ENCODE measurements at places on chromosomes 6 and 20.

GRCh38 chr20:53582574-53583351 lies 10.9 kb downstream of the ZNF217 start:
- no peak for DNase-seq

GRCh38 chr6:150087336-150087735 lies 18.4 kb upstream of the ULBP3 start:
- DNase-seq, result no peak

GRCh38 chr20:19881080-19881840 lies 123.2 kb downstream of the RIN2 start:
- DNase-seq, result no peak

DNA sequence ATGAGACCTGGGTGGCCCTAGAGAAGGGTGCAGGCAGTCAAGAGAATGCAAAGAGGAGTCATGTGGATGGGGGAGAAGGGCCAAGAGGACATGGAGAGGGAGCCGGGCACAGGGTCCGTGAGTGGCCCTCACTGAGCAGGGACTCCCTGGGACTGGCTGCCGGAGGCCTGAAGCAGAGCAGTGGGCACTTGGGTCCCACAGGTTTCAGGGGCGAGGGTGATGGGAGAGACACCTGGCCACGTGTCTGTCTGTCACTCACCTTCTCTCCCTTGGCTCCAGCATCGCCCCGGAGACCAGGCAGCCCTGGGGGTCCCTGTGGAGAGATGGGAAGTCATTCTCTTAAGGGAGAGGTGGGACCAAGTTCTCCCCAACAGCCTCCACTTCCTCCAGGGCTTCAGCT lies 25.5 kb downstream of the COL11A2 start:
- no peak for DNase-seq

GRCh38 chr6:131367206-131367873 lies 205.7 kb upstream of the ARG1 start:
- no peak for DNase-seq

GRCh38 chr6:165186441-165187205 lies 122.8 kb downstream of the C6orf118 start:
- DNase-seq, result no peak

DNA sequence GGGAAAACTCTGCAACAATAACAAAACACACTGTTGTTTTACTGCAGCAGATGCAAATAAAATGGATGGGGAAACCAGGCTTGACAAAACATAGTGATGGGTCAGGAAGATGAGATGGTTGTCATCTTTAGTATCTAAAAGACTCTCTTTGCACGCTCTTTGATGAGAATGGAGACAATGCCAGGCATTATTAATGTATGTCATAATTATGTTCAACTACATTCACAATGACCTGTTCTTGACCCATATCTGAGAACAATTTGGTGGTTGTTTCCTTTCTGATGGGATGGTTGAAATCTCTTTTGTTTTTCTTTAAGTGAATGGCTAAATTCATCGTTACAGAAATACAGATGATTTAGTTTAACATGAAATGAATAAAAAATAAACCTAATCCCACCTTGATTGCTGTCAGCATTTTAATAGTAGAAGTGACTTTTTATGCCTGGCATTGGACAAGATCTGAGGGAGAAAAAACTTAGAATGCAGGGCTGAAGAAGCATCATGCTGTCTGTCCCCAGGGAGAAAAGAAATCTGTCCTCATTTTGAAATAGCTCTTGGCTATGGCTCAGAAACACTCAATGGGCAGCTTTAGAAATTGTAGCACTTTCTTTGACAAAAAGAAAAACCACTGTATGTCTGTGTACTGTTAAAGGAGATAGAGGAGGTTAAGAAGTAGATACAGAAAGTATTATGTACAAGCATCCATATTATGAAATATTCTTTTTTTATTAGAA lies 12.4 kb upstream of the GRIK2 start:
- no peak for DNase-seq

DNA sequence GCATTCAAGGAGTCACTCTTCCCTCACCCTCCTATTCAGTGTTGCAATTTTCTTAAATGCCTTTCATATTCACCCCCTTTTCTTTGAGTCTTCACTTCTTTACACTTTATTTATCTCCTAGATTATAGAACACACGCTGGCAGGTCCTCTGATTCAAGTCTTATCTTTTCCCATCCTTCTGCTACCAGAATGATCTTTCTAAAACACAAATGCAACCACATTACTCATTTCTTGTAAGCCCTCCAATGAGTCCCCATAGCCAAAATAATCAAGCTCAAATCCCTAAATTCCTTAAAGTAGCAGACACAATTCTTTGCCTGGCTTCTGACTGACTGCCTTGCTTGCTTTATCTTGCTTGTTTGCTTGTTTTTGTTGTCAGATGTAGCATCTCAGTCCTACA lies 920.0 kb downstream of the TFAP2A start:
- no peak for DNase-seq

DNA sequence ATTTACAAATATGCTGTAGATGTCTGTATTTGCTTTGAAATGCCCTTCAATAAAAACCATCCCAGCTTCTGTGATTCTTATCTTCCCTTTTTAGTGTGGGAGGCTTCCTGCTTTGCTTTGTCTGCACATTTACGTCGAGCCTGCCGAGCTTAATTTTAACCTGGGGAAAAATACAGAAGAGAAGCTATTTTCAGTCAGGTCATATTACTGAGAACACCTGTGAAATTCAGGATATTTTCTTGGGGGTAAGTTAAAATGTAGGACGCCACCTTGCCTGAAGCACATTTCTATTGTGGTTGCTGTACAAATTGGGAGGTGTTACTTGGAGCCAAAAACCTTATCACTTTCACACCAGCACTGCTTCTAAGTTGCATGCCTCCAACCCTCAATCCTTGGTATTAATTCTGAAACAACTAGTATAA lies 43.6 kb upstream of the FUCA2 start:
- no peak for DNase-seq

DNA sequence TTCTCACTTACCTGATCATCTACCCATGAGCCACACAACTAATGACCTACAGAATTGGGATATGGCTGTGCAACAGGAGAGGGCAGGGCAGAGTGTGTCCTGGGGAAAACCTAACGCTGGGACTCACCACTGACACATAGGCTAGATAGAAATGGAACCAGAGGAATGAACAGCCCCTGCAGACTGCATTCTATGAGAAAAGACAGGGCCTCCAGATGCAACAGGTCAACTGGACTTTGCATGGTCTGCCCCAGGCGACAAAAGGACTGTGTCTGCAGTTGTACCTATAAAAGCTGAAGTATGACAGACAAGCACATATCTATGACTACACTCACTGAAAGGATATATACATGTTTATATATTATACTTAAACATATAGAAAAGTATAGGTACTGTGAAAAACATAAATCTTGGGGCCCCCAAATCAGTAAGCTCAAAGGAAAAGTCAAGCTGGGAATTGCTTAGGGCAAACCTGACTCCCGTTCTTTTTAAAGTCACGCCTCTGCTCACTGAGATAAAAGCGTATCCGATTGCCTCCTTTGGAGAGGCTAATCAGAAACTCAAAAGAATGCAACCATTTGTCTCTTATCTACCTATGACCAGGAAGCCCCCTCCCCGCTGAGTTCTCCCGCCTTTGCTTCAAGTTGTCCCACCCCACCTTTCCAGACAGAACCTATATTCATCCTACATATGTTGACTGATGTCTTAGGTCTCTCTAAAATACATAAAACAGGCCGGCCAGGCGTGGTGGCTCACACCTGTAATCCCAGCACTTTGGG lies 68.5 kb downstream of the EPB41L2 start:
- no peak for DNase-seq

- no peak for DNase-seq
Measured at GRCh38 chr20:36779656-36780025, 6.1 kb upstream of the DSN1 start.

DNA sequence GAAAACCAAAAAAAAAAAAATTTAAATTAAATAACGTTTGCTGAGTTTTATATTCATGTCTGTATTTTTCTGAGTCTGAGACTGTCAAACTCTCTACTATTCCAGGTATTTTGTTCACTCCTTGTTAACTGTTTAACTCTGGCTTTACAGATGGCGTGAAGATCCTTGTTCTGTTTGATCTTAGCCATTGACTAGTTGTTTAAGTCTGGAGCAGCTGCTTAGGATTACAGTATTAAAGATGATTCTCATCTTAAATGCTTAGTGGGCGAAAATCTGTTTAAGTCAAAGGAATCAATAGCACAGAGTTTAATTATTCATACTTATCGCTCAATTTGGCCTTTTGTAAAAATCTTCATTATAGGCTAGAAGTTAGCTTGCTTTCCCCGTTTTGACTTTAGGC lies 2.4 kb downstream of the PHACTR2 start:
- peak; percentile 69 for DNase-seq

DNA sequence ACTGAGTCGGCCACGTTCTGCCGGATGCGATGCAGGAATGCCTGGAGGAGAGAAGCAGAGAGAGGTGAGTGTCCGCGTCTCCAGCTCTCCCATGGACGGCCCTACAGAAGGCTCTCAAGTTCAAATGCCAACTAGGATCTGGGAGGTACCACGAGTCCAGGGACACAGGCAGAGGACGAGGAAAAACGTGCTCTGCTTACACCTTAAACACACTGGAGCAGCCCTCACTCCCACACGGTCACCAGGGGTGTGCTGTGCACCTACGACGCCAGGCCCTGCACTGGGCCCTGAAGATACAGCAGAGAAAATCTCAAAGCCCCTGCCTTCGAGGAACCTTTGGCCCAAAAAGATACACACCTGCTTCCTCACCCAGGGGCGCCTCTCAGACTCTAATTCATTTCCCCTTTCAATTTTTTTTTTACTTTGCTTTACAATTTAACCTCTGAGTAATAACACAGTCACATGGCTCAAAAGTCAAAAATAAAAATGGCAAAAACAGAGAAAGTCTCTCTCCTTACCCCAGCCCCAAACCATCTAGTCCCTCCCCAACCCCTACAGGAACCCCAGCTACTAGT lies 79.9 kb downstream of the PREX1 start:
- no peak for DNase-seq

- DNase-seq, result no peak
Measured at GRCh38 chr6:27776504-27776903, 135.7 kb downstream of the OR2B2 start.

- DNase-seq, result no peak
Measured at GRCh38 chr6:25042984-25043725, 107.4 kb upstream of the RIPOR2 start.

DNA sequence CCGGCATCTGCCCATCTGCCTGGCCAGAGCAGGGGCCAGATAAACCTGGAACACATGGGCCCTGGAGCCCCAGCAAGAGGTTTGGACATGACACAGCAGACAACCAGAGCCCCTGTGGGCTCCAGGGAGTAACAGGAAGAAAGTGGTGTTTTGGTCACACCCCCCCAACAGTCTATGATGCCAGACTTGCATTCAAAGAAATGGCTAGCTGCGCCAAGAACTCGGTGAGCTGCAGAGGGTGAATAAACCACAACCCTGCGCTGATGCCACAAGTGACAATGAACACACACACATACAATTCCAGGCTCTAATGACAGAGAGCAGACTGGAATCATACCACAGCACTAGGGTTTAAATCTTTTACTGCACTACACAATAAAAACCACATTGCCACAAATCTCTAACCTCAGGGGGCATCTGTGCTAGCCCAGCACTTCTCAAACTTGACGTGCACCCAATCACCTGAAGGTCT lies 34.0 kb downstream of the TRERF1 start:
- no peak for DNase-seq

DNA sequence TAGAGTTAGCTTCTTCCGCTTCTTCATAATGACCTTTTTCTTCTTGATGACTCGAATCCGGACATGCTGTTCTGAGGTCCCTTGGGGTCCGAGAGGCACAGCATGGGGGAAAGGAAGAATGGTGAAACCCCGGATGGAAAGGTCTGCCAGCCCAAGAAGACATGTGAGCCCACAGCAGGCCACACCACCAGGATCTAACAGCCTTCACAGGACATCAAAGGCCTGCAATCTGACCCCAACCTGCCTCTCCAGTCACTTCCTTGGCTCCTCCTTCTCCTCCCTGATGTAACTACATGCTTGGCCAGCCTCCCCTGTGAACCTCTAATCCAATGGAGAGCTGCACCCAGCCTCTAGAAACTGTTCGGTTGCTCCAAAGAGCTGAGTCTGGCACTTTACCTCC lies 1.6 kb downstream of the CPXM1 start:
- no peak for DNase-seq

DNA sequence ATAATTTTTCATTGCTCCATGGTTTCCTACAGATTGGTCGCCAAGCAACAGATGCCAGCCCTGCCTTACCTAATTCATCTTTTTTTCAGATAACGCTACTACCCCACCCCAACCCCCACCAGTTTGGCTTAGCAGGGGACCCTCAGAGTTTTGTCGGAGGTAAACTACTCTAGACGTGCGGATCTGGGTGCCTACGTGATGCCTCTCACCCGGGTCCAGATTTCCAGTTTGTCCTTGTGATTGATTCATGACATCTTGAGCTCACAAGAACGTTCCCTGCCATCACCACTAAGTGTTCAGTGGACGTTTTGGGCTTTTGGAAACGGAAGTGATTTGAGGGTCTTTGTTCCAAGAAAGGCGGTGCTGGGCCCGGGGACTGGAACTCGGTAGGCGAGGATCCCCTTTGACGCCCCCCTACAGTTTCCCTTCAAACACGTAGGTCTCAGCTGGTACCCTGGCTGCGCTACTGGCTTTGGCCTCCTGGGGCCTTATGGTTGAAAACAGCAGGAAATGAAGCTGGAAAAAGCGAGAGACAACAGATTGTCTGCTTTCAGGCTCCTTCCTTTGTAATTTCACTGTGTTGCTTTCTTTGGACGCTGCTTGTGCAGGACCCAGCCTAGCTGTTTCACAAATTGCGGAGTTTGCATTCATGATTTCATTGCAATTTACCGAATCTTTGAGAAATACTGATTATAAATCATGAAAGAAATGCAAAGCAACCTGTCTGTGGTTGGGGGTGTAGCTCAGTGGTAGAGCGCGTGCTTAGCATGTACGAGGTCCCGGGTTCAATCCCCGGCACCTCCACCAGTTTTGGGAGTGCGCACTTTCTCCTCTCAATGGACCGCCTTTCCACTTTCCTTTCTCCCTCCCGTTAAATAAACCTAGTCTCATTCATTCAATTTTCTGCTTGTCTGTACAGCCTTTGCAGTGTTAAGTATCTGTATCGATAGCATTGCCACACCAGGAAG lies 81.0 kb downstream of the GPX5 start:
- DNase-seq, result peak; percentile 91

- DNase-seq, result no peak
Measured at GRCh38 chr6:41231246-41231645, 3.1 kb downstream of the TREML4 start.

DNA sequence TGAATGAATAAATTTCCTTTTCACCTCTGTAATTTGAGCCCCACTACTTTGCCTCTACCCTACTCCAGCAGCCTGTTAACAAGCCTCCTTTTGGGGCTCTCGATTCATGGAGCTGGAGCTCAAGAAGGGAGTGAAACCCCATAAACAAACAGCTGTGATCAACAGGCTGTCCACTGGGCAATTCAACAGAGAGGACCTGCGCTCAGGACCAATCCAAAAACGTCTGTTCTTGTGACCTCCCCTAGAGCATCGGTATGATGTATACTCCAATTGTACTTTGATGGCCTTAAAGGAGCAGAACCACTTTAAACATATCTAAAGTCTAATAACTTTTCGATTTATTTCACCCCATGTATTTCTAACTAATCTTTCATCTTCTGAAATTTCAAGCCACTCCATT lies 37.4 kb downstream of the HIVEP2 start:
- DNase-seq, result no peak

- no peak for DNase-seq
Measured at GRCh38 chr6:82739303-82739702, 326.3 kb downstream of the UBE3D start.

- no peak for DNase-seq
Measured at GRCh38 chr6:85250586-85251220, 199.2 kb upstream of the NT5E start.

- DNase-seq, result no peak
Measured at GRCh38 chr6:120282005-120282404, 932.4 kb upstream of the MAN1A1 start.
